ENCODE measurements at places on chromosomes 5 and 9.
A peak's percentile ranks its signal among the peaks of the same experiment; 100 is the strongest.

DNA sequence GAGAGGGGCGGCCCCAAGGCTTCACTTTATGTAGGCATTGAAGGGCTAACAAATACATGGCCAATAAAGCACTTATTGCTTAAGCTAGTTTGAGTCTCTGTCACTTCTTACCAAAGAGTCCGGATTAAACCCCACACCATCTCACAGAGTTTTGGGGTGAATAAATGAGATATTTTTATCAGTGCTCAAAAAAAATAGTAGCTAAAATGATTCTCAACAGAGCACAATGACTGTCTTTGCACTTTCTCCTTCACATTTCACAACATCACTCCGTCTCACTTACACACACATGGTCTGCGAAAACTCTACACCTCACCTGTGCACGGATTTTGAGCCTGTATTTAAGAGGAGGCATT lies 92.9 kb downstream of the LMX1B start:
- no peak for DNase-seq

- DNase-seq: no peak
Observed at GRCh38 chr9:97348871-97349270, 41.4 kb downstream of the CCDC180 start.

DNA sequence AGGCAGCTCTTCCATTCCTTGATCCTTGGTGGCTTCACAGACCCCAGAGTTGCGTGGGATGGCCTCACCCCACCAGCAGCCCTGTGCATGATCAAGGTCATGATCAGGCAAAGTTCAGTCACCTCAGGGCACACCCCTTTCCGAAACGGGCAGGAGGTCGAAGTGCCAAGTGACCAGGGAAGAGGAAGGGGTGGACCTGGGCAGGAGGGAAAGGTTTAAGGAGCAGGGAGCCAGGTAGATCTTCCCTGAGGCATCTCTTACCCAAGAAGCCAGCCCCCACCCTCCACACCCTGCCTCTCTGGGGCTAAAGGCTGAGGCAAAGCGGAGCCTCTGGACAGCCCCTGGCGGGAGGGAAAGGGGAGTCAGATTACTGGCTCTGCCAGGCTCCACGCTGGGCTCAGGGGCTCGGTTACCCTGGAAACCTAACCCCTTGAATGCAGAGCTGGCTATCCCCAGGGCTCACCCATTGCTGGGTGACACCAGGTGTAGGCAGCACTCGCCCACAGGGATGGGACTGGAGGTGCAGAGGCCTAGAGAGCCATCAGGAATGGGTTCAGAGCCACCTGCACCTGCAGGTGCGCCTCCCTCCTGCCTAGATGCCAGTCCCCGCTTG lies 3.6 kb downstream of the MGAT4B start:
- DNase-seq: no peak

- DNase-seq: peak; percentile 96
Observed at GRCh38 chr5:55712023-55712859, at the start of gene SLC38A9. Gene SLC38A9 (minus strand): TSS chr5:55712324. CDS start chr5:55697958, 14,366 bp downstream.

- DNase-seq: no peak
Observed at GRCh38 chr5:132094393-132095076, 20.9 kb downstream of the CSF2 start.

DNA sequence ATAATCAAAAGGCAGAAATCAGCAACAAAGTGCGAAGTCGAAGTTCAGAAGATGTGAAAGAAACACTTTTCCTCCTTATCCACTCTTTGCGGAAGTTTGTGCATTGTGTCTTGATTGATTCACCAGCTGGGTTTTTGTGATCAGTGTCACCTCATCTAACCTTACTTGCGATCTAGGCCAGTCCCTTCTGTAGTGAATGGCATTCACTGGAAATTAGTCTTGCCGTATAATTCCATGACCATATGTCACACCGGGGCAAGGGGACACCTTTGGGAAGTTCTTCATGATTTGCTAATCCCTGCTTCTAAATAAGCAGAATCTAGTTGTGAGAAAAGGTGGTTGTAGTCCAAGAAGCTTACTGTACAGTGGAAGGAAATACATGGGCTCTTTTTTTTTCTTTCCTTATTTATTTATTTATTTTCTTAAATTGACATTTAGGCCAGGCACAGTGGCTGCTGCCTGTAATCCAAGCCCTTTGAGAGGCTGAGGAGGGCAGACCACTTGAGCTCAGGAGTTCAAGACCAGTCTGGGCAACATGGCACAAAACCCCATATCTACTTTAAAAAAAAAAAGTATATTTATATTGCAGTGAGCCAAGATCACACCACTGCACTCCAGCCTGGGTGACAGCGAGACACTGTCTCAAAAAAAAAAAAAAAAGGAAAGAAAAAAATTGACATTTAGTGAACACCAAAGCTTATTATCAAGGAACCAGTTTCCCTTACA lies 7.8 kb downstream of the RAI14 start:
- no peak for DNase-seq

DNA sequence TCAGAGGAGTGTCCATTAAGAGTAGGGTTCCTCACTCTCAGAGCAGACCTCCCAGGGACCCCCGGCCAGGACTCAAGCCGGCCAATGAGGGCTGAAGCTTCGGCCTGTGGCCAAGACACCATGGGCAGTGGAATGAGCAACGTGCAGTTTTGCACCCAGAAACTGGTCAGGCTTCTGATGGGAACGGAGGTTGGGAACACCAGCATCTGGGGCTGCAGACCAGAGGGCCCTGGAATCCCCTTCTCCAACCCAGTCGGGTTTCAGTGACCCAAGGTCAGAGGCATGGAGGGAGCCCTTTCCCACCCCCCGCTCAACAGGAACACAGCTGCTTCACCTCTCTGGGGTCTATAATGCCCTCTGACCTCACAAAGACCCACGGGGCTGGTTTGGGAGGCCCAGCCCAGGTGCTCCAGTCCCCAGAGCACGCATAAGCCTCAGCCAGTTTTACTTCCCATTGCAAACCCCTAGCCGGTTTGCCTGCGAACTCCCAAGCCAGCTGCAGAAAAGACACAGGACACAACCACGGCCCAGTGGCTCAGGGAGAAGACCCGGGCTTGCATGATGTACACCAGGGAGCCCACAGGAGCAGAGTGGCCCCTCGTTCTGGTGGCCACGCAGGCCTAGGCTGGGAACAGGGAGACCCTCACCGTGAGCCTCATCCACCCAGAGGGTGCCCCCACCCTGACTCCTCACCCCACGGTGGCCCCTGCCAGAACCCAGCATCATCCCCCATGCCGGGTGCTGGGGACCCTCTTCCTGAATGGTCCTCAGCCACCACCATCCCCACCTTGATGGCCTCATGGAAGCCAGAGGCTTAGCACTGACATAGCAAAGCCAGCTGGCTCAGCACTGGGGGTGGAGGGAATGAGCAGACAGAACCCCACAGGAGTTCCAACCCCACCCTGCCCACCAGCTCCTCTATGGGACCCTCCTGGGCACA lies 30.6 kb downstream of the VAV2 start:
- no peak for DNase-seq

- DNase-seq: peak; percentile 80
Observed at GRCh38 chr9:136546697-136547501, 1.1 kb upstream of the NOTCH1 start.

DNA sequence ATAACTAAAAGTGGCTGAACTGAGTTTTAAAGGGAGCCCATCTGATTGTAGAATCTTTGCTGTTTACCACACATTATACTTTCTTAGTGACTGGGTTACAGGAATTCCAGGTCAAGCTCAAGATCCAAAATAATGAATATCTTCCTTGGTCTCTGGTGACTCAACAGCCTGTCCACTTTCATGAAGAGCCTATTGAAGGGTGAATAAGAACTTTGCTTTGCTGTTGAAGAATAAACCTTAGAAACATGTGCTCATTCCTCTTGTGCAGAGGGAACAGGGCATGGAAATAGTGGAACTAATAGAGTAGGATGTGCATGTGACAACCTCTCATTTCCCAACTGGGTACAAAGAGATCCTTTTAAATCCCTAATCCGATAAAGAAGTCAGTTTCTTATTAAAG lies 21.4 kb downstream of the ALDH1A1 start:
- no peak for DNase-seq

DNA sequence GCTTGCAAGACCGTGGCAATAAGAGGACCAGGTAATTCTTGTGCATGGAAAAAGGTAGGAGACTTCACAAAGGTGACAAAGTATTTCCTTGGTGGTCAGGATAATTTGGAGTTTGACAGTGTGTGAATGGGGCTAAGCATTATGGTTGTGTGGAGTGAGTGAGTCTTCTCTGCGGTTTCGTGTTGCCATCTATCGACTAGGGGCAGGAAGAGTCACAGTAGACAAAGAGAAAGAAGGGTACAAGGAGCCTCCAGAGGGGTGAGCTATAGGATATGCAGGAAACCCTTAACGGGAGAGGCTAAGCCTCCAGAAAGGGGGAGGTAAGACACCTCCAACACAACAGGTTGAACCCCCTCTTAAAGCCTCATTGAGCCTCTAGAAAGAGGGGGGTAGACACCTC lies 64.0 kb upstream of the RANBP6 start:
- DNase-seq: no peak

DNA sequence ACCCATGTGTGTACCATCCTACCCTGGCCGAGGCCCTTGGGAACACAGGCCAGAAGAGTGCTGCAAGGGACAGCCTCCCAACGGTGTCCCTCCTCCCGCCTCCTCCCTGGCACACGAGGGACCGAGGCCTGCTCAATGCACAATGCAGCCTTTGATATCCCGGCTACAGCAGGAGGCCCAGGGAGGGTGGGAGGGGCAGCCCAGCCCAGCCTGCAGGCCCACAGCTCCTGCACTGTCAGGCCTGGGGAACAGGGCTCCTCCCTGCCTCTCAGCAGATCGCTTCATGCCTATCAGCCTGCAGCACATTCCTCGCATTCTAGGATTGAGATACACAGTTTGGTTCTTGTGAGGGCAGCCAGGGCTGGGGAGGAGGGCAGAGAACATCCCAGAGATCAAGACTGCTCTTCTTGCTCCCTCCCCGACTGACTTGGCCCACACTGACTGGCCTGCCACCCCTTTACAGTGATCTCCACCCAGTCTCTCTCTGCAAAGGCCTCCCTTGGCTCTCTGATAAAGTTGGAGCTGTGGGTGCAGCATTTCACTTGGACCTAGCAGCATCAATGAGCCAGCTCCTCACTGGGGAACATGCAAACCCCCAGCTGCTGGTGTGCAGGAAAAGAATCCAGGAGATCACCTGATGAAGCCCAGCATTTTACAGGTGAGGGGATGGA lies at the start of gene SH3TC2:
TSS of gene SH3TC2 (minus strand) at position 46 of the 671 bp plus-strand sequence. CDS start at position 6, 40 bp downstream.
- DNase-seq: no peak

GRCh38 chr9:71245651-71246050 lies 124.2 kb upstream of the TRPM3 start:
- no peak for DNase-seq

DNA sequence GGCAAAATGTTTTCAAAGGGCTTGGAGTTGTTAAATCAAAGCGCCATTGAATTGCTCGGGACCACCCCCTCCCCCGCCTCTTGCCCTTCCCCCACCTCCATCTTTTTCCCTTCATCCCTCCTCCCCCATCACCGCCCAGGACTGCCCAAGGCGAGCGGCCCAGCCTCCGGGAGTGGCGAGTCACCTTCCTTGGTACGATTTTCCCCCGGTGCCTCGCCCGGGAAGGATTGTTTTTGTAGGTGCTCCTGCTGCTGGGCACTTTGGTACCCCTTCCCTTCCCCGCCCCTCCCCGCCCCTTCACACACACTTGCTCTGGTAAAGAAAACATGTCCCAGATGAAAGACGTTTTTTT lies 61.2 kb downstream of the TMEM174 start:
- no peak for DNase-seq

- DNase-seq: no peak
Observed at GRCh38 chr9:115208501-115208900, 90.5 kb upstream of the TNC start.

DNA sequence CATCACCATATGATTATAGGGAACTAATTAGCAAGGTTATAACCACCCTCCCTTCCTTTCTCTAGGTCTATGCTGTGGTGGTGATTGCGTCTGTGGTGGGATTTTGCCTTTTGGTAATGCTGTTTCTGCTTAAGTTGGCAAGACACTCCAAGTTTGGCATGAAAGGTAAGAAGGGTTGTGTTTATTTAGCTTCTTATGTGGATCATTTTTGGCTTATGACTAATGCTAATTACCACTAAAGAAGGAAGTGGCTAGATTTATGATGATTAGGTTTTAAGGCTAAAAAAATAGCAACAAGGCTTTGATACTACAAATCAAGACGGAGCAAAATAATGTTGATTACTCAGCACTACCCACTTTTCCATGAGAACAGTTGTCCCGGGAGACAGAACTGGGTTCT lies 82.4 kb downstream of the NTRK2 start:
- no peak for DNase-seq

DNA sequence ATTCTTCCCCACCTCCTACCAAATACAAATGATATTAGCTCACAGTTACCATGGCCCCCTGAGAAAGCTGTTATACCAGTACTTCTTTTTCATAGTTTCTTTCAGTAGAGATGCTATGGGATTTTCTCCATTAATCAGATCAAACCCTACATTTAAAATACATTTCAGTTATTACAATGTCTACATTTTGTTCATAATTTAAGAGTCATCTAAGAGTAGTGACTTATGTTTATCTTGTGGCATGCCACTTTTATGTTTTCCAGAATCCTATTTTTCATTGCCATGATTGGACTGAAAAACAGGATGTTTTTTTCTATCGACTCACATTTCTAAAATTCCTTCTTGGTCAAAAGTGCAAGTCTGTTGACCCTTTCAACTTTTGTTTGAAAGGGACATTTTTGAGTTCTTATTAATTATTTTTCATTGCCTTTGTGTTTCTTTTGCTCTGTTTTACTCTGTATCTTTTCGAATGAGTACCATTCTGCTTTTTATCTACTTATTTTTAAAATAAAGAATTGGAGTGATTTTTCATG lies 77.4 kb upstream of the ANXA1 start:
- DNase-seq: no peak
